Spinal cord (tissue), 10 donors: ENCODE measurements at places on chromosomes 6 and 20.
A peak's percentile ranks its signal among the peaks of the same experiment; 100 is the strongest.

GRCh38 chr20:24136659-24137246 lies 148.2 kb upstream of the GGTLC1 start:
- DNase-seq: no peak

- no peak for DNase-seq
These were observed 98.6 kb upstream of the NEDD9 start for GRCh38 chr6:11331111-11331510.

GRCh38 chr6:107817784-107818183 lies 6.3 kb downstream of the SCML4 start:
- no peak for DNase-seq

GRCh38 chr20:62711703-62712101 lies 3.1 kb downstream of the NTSR1 start:
- peak; percentile 53 for DNase-seq

DNA sequence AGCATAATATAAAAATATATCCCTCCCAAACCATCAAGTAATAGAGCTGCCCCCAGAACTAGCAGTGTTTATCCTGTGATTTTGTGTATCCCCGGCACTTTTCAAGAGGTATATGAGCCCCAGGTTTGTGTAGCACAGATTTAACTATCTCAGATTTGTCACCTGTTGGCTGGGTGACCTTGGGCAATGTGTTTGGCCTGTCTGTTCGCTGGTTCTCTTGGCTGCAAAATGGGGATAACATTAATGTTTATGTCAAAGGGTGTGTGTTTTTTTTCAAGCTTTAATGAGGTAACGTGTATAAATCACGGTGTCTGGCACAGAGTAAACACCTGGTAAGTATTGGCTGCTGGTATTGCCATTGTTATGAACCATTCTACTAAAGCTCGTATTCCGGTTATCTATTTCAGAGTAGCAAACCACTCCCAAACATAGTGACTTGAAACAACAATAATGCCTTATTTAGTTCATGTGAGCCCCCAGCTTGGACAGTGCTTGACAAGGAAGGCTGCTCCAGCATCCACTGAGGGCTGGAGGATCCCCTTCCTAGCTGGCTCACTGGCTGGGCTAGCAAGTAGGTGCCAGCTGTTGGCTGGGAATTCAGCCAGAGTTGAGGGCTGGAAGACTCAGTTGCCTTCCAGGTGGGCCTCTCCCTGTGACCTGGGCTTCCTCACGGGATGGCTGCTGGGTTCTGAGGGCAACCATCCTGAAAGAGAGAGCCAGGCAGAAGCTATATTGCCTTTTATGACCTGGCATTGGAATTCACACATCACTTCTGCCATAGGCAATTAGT lies 36.2 kb downstream of the PDRG1 start:
- peak; percentile 17 for DNase-seq

DNA sequence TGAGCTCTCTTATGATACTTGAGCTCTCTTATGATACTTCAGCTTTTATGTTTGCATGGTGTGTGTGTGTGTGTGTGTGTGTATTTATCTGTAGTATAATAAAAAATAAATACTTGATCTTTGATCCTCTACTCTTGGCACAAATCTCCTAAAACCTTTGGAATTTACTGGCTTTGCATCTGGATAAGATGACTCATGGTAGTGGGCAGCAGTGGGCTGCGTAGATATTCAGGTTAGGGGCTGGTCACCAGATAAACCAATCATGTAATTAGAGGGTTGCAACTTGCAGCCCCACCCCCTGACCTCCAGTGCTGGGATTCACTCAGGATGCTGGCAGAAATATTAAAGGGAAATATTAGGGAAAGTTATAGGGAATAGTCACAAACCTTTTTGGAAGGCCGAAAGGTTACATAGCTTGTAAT lies 151.9 kb upstream of the COL21A1 start:
- no peak for DNase-seq

DNA sequence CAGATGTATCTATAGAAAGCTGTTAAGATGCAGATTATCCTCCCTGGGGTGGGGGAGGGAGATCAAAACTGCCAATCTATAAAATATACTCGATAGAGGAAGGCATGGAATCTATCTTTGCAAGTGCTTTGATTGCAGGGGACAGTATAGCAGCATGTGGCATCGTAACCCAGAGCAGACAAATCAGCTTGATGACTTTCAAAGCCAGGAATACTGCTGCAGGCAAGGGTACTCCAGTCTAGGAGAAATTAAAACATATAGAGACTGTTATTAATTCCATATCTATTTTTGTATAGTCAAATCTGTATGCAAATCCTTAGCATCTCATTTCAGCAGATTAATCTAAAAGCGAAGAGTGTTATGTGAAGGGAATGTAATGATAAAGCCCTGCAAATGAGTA lies 159.4 kb downstream of the MMS22L start:
- no peak for DNase-seq

- no peak for DNase-seq
These were observed at the start of gene THBD for GRCh38 chr20:23049201-23050075. THBD (minus strand) TSS chr20:23049672; CDS start chr20:23049504, 168 bp downstream.

- no peak for DNase-seq
These were observed 348.9 kb upstream of the ZFP64 start for GRCh38 chr20:52540509-52540908.

GRCh38 chr6:144566868-144567615 lies 281.9 kb downstream of the UTRN start:
- DNase-seq: no peak

GRCh38 chr20:9389346-9389745 lies 125.0 kb upstream of the LAMP5 start:
- no peak for DNase-seq

- peak; percentile 78 for DNase-seq
These were observed 142.5 kb upstream of the FERMT1 start for GRCh38 chr20:6265204-6265904.

DNA sequence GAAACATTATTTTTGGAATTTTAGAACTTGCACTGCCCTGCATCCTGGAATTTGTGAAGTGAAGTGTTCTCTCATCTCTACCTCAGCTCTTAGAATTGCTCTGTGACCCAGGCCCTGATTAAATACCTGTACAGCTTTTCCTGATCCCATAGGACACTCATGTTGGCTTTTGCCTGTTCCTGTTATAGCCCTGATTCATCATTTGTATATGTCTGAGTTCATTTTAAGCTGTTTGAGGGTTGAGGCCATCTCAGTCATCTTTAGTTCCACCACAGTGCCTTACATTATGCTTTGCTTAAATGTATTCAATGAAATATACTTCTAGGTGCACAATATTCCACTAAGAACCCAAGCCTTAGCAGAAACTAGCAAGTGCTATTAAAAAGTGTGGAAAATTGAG lies 26.4 kb downstream of the ZFAND3 start:
- DNase-seq: no peak

- DNase-seq: no peak
These were observed 153.7 kb upstream of the SNX9 start for GRCh38 chr6:157669323-157669722.

GRCh38 chr6:166757232-166758135 lies 130.4 kb upstream of the RPS6KA2 start:
- DNase-seq: no peak

DNA sequence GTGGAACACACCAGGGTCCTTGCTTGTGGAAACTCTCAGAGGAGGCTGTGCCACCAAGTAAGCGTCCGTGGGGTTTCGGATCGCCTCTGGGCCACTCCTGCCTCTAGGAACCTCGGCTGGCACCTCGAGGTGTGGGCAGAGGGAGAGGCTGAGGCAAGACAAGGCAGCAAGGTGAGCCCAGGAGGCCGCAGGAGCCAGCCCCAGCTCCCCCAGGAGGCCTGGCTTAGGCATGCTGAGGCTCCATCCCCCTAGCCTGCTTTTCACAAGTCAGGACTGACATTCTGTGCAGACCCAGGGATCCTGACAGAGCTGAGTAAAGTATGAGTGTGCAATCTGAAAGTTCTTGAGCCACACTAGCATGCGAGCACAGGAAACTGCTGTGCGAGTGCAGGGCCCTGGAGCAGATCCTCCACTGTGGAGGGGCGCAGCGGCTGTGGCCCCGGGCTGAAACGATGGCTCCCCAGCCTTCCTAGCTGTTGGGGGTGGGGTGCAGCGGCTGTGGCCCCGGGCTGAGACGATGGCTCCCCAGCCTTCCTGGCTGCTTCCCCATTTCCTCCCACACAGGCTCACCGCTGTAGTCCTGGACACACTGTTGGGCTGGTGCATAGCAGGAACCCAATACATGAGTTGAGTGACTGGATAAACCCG lies 75.2 kb upstream of the CD93 start:
- DNase-seq: no peak

- DNase-seq: no peak
These were observed 471.3 kb downstream of the UTRN start for GRCh38 chr6:144756469-144756868.

DNA sequence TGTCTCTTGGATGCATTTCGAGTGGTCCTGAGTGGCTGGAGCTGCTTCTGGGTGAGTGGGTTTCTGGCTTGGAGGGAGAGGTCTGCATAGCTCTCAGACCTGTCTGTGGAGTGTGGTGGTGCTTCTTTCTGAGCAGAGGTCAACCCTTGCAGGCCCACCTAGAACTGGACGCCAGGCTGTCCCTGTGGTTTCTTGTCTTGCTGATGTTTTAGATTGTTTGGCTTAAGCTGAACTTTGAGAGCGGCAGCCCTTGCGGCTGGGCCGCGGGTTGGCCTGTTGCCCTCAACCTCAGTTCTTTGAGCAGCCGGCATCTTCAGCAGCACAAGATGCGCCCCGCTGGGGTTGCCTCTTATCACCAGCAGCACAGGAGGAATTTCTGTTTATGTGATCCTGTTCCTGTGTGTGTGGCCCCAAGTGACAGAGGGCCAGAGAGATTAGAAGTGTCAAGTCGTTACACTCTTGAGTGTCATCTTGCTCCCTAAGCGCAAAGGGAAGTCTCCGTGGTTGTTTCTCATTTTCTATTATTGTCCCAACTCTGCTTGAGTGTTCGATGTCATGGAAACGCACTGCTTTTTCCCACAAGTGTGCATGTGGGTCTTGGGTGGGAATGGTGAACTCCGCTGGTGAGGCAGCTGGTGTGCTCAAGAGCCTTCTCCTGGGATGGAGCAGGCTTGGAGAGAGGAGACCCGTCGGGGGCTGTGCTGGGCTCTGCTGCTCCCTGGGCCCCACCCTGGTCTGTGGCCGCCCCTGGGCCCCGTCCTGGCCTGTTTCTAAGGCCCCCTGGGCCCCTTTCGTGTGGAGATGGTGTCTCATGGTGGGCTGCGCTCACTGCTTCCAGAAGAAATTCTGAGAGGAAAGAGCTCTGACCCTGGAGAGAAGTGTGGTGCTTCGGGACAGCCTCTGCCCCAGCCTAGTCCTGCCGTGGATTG lies 20.1 kb upstream of the SLC22A1 start:
- DNase-seq: no peak

- DNase-seq: peak; percentile 44
These were observed 1.4 kb downstream of the NKX2-4 start for GRCh38 chr20:21395666-21396598.

DNA sequence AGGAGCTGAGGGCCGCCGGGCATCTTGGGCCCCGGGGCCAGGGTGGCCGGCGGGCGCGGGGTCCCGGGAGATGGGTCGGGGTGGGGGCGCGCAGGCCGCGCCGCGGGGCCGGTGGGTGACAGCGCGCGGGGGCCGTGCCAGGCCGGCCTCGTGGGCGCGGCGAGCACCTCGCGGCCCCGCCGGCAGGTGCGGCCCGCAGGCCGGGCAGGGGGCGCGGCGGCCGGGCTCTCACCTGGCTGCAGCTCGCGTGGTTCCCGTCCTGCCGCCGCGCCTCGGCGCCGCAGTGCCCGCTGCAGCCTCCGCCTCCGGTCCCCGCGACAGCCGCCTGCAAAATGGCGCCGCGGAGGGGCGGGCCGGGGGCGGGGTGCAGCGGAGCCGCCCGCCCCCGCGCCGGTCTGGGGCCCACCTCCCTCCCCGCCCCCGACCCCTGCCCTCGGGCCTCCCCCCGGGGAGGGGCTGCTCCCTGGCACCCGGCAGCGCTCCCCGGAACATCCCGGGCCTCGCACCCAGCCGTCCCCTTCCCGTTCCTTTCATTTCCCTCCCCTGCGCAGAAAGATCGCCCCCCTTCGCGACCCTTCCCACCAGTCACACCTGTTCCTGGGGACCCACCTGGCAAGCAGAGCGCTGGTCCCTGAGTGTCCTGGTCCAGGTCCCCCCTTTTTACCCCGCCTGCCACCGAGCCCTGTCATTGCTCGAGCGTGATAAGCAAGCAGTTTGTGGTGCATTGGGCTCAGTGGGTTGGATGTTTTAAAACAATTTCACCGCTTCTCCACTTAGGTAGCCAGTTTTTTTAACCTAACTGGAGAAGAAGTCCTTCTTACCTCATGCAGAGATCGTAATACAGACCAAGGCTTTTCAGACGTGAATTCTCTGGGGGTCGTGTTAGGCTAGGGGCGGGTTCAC lies at the start of gene SLC23A2:
Gene SLC23A2, minus strand, starts transcription at position 337 of the 903 bp plus-strand sequence. CDS start 68,948 bp downstream, outside the sequence.
- no peak for DNase-seq

- no peak for DNase-seq
These were observed 4.8 kb downstream of the EPB41L2 start for GRCh38 chr6:131058236-131058635.

DNA sequence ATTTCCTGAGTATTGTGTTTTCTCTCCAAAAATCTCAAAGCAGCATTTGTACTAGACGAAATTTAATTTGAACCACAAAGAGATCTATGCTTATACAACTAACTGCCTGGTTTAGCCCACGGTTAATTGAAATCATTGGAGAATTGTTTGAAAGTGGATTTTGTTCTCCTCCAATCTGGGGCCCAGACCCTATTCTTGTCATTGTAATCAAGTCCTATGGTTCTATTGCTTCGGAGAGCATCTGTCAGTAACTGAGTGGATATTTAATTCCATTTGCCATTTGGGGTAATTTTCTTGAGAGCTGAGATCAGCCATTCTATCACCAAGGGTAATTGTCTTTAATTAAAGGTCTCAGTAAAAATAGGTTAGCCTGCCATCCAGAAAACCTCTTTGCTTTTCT lies 117.0 kb upstream of the KCNG1 start:
- no peak for DNase-seq

GRCh38 chr6:31065556-31065955 lies 46.8 kb downstream of the C6orf15 start:
- no peak for DNase-seq

DNA sequence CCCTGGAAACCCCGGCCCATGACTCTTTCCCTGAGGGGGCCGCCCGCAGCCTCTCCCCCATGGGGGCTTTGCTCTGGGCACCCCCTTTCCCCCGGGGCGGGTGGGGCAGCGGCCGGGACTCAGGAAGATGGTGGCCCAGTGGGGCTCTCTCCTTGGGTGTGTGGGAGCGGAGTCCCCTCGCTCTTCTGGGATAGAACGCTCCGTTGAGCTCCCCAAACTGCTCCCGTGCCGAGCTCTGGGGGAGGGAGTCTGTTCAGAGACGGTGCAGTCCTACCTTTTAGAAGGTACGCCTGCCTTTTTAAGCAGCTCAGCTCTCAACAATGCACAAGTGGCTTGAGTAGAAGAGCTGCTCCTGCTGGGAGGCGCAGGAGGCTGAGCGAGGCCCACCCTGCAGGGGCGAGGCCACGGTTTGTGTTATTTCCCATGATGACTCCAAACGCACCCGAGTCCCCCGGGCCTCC lies 21.7 kb upstream of the BHLHE23 start:
- no peak for DNase-seq

DNA sequence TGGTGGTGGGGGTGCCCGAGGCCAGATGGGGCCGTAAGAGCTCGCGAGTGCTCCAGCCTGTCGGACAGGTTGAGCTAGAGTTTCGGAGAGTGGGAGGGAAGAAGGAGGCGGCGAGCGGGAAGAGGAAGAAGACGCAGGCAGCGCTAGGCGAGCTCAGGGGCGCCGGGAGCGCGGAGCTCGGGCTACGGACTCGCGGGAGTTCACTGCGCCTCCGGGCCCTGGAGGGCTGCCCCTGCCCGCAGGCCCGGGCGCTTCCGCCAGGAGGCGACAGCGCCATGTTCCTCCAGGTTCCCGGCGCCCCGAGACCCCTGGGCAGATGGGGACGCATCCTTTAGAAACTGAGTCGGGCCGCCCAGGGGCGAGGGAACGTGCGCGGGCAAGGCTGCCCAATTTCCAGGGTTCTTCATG lies 984 bp downstream of the TFAP2C start:
- DNase-seq: peak; percentile 73
